ENCODE measurements at places on chromosomes 4 and X.

DNA sequence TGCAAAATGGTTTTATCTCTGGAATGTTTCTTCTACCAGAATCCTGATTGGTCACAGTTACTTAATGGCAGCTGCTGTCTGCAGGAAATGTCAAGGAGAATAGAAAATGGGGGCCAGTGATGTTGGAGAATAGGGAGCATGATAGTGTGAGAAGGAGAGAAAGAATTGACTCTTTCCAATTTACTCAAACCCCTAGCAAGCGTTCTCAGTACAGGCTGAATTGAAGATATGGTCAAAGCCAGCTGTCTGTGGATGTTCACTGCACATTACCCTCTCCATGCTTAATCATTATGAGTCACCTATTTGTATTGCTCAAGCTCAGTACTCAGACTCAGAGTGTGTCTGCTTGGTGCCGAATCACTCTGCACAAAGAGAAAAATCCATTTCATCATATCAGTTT, 57.8 kb upstream of the FAM47B start:
- no peak for DNase-seq

DNA sequence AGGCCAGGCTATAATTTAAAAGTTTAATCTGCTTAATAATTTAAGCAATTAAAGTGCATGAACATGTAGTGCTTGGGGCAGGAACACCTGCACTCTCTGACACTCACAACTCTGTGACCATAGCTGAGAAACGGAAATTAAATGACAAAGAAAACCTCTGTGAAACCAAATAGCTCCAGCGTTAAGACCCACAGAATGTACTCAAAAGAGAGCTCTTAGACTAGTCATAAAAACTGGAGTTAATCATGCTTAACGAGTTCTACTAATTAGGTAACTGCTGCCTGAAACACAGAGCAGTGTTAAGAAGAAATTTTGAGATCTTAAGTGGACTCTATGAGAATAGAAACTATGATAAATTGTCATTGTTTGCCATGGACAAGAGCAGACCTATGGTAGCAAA, 174.4 kb upstream of the SPIN4 start:
- DNase-seq, result no peak

DNA sequence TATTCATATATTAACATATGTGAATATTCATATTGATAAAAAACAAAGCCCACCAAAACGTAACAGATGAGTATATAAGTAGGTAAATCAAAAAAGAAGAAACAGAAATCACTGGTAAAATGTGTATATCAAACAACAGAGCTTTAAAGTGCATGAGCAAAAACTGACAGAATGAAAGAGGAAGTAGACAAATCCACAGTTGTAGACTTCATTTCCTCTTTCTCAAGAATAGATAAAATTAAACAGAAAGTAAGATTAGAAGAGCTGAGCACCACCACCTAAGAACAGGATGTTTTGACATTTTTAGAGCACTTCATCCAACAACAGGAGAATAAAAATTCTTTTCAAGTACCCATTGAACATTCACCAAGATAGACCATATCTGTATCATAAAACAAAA, 64.6 kb downstream of the CNKSR2 start:
- no peak for DNase-seq

DNA sequence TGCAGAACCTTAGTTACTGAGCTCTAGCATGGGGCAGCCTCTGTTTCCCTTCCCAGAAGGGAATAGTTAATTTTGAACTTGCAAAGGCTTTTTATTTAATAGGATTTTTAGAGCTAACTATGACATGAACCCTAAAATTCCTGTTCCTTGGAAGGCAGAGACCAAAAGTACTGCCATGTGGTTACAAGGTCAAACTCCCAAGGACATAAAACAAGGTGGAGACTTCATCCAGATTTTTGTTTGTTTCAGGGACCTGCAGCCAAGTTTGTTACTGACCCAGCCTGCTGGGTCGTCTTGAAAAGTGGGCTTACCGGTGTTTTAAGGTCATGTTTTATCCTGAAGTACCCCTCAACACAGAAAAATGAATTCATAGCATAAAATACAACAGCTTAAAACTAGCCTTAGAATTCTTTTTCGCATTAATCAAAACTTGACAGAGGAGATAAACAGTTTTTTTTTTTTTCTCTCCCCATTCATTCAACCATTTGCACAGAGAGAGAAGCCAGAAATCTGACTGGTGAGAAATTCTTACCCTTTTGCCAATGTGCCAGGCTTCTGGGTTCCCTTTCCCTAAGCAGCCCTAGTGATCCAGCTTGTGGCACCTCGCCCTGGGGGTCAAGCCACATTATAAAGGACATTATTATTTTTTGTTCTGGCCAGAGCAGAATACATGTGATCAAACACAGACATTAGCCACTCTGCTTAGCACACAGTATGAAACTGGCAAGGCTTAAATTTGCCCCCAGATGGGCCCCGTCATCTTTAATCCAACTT, 21.5 kb upstream of the GRPEL1 start:
- DNase-seq, result no peak

DNA sequence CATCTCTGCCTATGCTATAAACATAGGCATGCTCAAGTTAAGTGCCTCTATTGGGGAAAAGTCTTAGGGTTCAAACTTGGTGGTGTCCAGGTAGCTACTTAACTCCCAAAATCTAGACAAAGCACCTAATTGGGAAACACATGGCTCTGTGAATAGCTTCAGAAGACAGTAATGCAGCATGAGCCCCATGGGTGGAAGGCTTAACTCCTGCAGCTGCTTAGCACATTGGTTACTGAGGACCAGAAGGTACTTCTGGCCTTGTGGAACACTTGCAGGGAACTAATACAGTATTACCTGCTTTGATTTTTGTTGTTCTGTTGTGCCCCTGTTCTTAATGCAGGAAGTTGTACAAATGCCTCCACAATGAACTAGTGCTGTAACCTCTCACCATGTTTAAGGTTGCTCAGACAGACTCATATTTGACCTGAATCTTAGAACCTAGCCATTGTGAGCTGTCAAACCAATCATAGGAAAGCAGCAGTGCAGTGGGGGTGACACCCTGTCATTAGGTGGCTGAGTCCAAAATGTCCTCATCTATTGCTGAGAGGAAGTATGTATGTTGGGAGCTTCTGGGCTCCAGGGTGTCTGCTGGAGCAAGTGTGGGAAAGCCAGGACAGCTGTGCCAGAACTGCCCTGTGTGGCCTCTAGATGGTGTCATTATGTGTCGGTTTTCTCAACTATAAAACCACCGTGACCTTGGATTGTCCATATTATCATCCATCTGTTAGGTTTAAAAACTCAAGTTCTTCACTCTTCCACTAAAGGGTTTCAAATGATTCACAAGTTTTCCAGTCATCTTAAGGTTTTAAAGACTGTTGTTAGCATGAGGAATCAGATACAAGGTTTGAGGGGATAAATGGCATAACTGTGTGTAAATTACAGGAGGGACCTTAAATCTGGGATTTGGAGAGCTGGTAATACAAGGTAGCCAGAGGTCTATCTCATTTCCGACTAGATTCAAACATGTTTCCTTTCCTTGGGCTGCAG, 69.9 kb upstream of the WDR1 start:
- DNase-seq, result no peak

GRCh38 chrX:38275615-38276014, 51.7 kb downstream of the RPGR start:
- no peak for DNase-seq

DNA sequence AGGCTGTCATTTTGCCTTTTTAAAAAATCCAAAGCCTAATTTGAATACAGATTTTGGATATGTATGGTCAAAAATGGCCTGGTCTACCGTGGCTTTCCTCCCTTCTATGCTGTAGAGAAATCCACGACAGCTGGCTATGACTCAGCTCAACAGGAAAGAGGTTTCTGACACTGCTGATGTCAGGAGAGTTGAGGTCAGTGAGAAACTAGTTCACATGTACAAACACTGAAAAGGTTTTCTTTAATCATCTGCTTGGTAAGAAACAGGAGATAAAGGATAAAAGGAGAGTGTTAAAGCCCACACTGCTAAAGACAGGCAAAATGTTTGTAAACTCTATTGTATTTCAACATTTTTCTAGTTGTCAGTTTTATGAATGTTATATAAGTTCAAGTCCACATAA, 113.9 kb downstream of the NYX start:
- no peak for DNase-seq

GRCh38 chrX:119093991-119094735, 21.4 kb downstream of the CT47C1 start:
- no peak for DNase-seq

GRCh38 chr4:94038195-94038594, 169.5 kb upstream of the SMARCAD1 start:
- DNase-seq, result no peak

- DNase-seq, result no peak
Observed at GRCh38 chr4:79684516-79684915, 276.5 kb upstream of the GK2 start.

DNA sequence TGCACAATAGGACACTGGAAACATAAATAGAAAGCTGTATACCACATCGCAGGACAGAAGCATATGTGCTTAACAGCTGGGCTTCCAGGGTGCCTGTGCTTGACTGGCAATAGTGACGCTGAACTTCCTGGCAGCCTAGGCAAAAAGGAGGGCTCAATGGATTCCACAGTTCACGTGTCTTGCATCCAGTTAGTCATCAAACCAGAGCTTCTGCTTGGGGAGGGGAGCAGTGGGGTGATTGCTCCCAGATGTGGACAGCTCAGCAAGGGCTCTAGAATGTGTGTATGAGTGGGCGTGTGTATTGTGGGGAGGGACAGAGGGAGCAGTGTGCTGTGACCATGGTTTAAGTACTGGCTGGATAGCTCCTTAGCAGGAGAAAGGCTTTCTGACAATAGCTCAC, 2.3 kb downstream of the PRRG3 start:
- no peak for DNase-seq

DNA sequence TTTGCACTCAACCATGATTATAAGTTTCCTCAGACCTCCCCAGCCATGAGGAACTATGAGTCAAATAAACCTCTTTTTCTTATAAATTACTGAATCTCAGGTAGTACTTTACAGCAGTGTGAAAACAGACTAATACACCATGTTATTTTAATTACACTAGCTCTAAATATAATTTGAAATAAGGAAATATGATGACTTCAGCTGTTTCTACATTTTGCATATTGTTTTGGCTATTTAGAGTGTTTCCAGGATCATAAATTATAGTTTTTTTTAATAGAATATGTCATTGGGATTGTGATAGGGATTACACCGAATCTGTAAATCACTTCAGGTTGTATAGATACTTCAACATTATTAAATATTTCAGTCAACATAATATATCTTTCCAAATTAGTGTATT, 43.9 kb downstream of the UGT2B10 start:
- no peak for DNase-seq

- DNase-seq, result no peak
Observed at GRCh38 chrX:136497556-136498052, at the start of gene HTATSF1. Gene HTATSF1, plus strand, starts transcription at chrX:136497592. Its CDS starts 93 bp downstream, at chrX:136497685.

DNA sequence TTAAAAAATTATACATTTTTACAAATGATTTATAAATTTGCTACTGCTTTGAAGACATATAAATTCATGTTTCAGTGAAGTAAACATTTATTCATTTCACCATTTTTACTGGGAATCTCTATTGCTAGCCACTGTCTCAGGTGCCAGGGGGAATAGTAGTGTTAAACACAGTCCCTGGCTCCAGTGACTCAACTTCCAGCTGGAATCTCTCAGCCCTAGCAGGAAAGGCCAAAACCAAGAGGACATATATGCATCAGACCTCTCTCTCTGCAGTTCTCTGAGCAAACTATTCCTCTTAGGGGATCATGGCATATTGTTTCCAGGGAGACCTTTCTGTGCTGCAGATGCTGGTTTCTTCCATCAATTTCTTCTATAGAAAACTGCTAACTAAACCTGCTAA, 1009.0 kb upstream of the LCORL start:
- no peak for DNase-seq

GRCh38 chr4:54545663-54546424, 111.9 kb upstream of the KIT start:
- no peak for DNase-seq

DNA sequence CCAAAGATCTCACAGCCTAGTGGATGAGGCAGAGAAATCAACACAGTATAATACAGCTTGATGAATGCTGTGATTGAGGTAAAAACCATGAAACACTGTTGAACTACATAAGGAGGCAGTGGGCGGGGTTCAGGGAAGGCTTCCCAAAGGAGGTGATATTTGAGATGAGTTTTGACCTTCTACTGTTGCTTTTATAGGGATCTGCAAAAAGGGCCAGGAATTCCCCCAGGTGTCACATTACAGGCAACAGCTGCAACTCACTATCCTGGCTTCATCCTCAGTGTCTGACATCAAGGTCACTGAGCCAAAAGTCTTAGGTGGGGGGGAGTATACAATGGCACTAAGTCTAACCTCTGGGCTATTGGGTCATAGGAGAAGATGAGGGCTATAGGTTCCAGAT, 185.7 kb upstream of the NRK start:
- DNase-seq, result no peak

DNA sequence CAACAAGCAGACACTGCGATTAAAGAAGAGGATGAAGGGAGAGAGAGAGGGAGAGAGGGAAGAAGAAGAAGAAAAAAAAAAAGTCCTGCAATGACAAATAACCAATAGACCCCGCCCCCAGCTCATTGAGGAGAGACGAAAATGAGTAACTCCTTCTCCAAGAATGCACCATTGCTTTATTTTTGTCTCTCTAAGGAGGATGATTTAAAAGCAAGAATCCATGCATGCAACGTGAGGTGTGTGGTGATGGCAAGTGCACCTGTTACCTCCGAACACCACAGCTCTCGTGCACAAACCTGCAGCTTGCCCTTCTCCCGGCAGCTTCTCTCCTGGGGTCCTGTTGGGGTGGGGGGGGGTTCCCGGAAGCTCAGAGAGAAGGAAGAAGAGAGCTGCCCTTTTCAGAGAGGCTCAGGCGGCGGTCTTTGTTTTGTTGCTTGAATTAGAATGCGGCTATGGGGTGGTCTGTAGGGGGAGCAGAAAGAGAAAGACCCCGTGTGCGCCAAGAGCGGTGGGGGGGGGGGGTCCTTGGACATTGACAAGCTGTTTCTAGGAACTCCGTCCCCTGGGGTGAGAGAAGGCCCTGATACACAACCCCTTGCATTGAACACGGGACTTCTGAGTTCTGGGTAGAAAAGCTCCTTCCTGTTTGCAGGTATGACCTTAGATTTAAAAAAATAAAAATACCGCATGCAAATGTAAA, 100.7 kb downstream of the CRLF2 start:
- DNase-seq, result peak; percentile 40

DNA sequence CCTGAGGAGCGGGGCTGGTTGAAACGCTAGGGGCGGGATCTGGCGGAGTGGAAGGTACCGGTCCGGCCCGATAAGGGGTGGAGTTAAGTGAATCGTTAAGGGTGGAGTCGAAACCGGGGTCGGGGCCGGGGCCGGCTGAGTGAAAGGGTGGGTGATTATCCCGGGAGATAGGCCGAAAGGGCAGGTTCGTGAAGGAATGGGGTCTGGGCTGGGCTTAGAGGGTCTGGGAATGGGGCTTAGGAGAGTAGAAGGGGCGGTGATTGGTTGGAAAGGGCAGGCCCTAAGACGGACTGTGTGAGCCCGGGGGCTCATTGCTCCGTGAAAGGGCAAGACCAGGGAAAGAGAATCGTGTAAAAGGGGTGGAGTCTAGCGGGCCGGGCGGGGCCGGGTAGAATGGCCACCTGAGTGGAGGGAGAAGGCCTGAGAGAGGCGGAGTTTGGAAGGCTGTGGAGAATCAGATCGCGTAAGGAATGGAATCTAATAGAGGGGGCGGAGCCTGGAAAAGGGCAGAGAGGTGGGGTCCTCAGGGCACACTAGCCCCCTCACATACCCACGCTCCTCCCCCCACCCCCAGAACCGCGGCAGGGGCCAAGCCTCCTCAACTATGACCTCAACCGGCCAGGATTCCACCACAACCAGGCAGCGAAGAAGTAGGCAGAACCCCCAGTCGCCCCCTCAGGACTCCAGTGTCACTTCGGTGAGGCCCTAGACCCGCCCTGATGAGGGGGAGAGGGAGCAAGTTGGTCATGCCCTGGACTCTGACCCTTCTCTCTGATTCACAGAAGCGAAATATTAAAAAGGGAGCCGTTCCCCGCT, 430 bp downstream of the HDAC6 start:
- no peak for DNase-seq

- DNase-seq, result no peak
Observed at GRCh38 chr4:149203256-149204001, 612.2 kb downstream of the IQCM start.
